Neural progenitor cell (in vitro differentiated cells): ENCODE measurements at places on chromosomes 6 and 20. TPM values are rescaled to one million over a fixed set of nuclear protein-coding genes. Genes with fewer than 3 reads are reported as not detected.

DNA sequence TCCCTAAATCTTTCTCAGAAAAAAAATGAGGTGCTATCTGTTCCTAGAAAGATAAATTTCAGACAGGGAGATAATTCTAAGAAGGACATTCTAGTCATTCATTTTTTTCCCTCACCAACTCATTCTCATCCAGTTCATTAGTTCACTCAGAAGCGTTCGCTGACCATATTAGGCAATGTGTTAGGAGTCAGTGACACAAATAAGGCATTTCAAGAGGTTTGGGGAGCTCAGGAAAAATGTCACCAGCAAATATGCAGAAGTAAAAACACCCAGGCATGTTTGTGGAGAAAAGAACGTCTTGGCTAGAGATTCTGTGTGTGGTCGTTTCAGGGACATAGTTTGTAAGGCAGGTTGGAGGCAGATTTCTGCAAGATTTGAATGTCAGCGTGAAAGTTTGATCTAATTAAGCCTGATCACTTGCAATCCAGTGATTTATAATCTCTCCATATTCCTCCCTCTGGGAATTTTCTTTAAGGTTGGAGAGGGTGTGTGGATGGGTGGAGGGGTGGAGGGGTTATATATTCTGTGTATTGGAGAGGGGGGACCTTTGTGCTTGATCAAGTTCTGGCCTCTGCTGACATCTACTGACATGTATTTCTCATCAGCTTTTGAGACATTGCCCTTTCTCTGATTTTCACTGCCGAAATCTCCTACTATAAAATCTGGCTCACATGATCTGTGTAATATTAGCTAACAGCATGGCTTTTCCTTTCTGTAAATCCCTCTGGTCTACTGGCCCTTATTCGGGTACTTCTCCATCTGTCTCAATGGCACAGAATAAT lies 3.6 kb downstream of the MYCT1 start:
- no peak overlapping the region for H3K4me3 ChIP-seq
- no peaks in the 10 kb centered on the region for H3K4me1 ChIP-seq
- no peaks in the 10 kb centered on the region for H3K36me3 ChIP-seq
- no peak overlapping the region for H3K27ac ChIP-seq

GRCh38 chr20:64106435-64106961 lies 867 bp downstream of the NPBWR2 start:
- H3K4me1 ChIP-seq, result peaks cover 4% of the 10 kb centered on the region
- H3K27me3 ChIP-seq, result peaks cover 28% of the 10 kb centered on the region
- no peaks in the 10 kb centered on the region for H3K36me3 ChIP-seq

GRCh38 chr6:4804095-4804494 lies 27.9 kb downstream of the CDYL start:
- no peak overlapping the region for H3K27ac ChIP-seq
- H3K27me3 ChIP-seq, result no peaks in the 10 kb centered on the region
- no peak for DNase-seq
- H3K36me3 ChIP-seq, result no peaks in the 10 kb centered on the region

GRCh38 chr6:81752921-81753710 lies 635 bp upstream of the TENT5A start:
- H3K27ac ChIP-seq, result no peak overlapping the region
- H3K4me1 ChIP-seq, result peaks cover 18% of the 10 kb centered on the region
- DNase-seq, result peak; percentile 85
- peak overlapping the region; percentile 73 for H3K4me3 ChIP-seq
- H3K36me3 ChIP-seq, result no peaks in the 10 kb centered on the region
- H3K27me3 ChIP-seq, result peaks cover 35% of the 10 kb centered on the region

GRCh38 chr6:125688138-125688537 lies 61.3 kb upstream of the HEY2 start:
- DNase-seq, result no peak
- no peak overlapping the region for H3K4me3 ChIP-seq
- H3K4me1 ChIP-seq, result no peaks in the 10 kb centered on the region
- H3K36me3 ChIP-seq, result no peaks in the 10 kb centered on the region
- H3K27ac ChIP-seq, result no peak overlapping the region

- no peak for DNase-seq
- H3K27ac ChIP-seq, result no peak overlapping the region
Observed at GRCh38 chr6:155264693-155265320, 994 bp downstream of the CLDN20 start.

DNA sequence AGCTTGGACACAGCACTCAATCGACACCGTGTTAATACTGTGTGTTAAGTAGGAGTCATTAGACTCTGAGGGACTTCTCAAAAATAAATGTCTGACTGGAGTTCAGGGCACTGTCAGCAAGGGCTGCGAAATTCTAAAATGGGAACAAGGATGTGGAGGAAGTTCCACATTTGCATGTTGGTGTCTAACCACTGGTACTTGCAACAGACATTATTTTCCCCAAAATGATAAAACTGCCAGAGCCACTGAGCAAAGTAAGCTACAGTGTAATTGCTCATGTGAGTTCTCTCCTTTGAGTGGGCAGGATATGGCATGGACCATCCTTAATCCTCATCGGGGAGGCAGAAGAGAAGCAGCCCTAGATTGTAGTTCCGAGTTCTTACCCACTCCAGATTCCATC lies 215.9 kb downstream of the SLC24A3 start:
- no peak overlapping the region for H3K27ac ChIP-seq
- DNase-seq, result no peak
- H3K4me3 ChIP-seq, result no peak overlapping the region
- peaks cover 26% of the 10 kb centered on the region for H3K4me1 ChIP-seq
- no peaks in the 10 kb centered on the region for H3K27me3 ChIP-seq
- H3K36me3 ChIP-seq, result no peaks in the 10 kb centered on the region

GRCh38 chr6:109772883-109773431 lies 81.9 kb downstream of the FIG4 start:
- H3K27ac ChIP-seq, result no peak overlapping the region
- no peaks in the 10 kb centered on the region for H3K4me1 ChIP-seq
- no peak for DNase-seq
- H3K36me3 ChIP-seq, result no peaks in the 10 kb centered on the region
- H3K4me3 ChIP-seq, result no peak overlapping the region

DNA sequence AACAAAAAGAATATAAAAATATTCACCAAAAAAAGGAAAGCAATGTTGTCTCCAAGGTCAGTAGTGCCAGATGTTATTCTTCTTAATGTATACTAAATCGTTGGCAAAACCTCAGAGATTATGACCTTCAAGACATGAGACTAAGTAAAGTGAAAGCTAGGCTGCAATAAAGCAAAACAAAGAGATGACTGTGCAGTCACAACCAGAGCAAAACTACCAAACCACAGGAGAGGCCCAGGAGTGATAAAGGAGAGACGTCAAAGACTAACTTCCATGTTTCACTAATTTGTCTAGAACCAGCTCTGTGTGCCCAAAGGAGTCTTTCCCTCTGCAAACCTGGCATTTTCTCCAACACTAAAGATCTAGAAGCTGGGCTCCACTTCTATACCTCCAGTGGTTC lies 155.9 kb upstream of the POU3F2 start:
- peaks cover 7% of the 10 kb centered on the region for H3K4me1 ChIP-seq
- no peaks in the 10 kb centered on the region for H3K27me3 ChIP-seq
- no peak for DNase-seq
- no peaks in the 10 kb centered on the region for H3K36me3 ChIP-seq

GRCh38 chr6:53179961-53180651 lies 31.5 kb upstream of the GCM1 start:
- H3K4me1 ChIP-seq, result no peaks in the 10 kb centered on the region
- H3K36me3 ChIP-seq, result no peaks in the 10 kb centered on the region
- H3K27me3 ChIP-seq, result no peaks in the 10 kb centered on the region
- no peak overlapping the region for H3K27ac ChIP-seq

DNA sequence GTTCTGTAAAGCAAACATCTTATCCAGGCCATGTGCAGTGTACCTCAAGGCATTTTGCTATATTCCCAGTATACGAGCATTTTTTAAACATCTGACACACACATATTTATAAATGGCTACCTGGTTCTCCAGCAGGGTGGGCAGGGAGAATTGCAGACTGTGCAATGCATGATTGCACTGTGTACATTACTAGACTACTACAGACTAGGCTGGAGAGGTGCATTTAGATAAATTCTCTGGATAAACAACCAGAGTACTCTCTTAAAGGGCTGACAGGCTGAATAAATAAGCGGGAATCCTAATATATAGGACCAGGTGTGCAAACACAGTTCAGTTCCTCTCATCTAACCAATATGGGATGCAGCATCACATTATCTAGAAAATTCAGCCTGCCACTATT lies 428.3 kb upstream of the ARID1B start:
- H3K27ac ChIP-seq, result no peak overlapping the region
- H3K4me1 ChIP-seq, result no peaks in the 10 kb centered on the region
- H3K4me3 ChIP-seq, result no peak overlapping the region
- H3K36me3 ChIP-seq, result no peaks in the 10 kb centered on the region
- H3K27me3 ChIP-seq, result no peaks in the 10 kb centered on the region
- DNase-seq, result no peak

DNA sequence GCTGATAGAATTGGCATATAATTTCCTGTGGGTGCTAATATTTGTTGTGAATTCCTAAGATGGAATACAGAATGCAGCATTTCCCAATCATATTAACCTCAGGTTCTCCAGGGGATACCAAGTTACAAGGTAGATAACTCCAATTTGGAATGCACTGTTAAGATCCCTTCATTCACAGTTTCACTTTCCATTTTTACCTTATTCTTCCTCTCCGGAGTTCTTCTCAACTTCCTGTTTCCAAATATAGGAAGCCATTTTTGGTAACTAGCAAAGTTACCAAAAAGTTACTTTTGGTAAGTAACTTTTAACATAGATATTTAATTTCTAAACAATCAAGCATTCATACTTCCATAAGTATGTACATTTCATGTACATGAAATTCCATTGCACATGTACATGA lies 63.5 kb upstream of the PHACTR2 start:
- H3K36me3 ChIP-seq, result no peaks in the 10 kb centered on the region
- no peak overlapping the region for H3K4me3 ChIP-seq
- peaks cover 10% of the 10 kb centered on the region for H3K4me1 ChIP-seq
- no peak for DNase-seq

DNA sequence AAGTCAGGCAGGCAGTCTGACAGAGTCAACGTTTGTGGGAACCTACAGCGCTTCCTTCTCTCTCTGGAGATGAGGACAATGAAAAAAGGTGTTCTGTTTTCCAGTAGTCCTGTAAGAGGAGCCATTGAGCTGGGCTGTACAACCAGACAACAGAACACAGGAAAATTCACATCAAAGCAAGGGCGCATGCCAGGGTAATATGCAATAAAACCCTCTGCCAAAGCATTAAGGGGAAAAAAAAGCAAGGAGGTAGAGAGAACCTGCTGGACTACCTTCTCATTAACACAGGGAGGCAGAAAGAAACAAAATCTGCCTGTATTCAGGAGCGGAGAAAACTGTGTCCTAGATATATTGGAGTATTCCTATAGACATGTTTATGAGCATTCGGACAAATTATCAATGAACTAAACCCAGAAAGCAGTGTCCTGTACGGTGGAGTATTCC lies 1.3 kb downstream of the RNF24 start:
- H3K27ac ChIP-seq, result no peak overlapping the region
- peaks cover 24% of the 10 kb centered on the region for H3K4me1 ChIP-seq
- H3K36me3 ChIP-seq, result no peaks in the 10 kb centered on the region

DNA sequence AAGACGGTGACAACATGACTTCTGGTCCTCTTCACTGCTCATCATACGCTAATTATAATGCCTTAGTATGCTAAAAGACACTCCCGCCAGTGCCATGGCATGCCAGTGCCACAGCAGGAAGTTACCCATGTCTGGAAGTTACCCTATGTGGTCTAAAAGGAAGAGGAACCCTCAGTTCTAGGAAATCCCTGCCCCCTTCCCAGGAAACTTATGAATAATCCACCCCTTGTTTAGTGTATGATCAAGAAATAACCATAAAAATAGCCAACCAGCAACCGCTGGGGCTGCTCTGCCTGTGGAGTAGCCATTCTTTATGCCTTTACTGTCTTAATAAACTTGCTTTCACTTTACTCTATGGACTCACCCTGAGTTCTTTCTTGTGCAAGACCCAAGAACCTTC lies 15.8 kb upstream of the SERPINB9 start:
- H3K36me3 ChIP-seq, result no peaks in the 10 kb centered on the region
- no peaks in the 10 kb centered on the region for H3K27me3 ChIP-seq
- H3K4me3 ChIP-seq, result no peak overlapping the region
- DNase-seq, result no peak
- no peak overlapping the region for H3K27ac ChIP-seq

GRCh38 chr20:36407199-36407733 lies 101.1 kb downstream of the DLGAP4 start:
- no peaks in the 10 kb centered on the region for H3K36me3 ChIP-seq
- no peak for DNase-seq
- peaks cover 5% of the 10 kb centered on the region for H3K4me1 ChIP-seq
- H3K27ac ChIP-seq, result no peak overlapping the region
- H3K27me3 ChIP-seq, result no peaks in the 10 kb centered on the region

GRCh38 chr20:48822879-48823385 lies 4.9 kb downstream of the PREX1 start:
- H3K36me3 ChIP-seq, result no peaks in the 10 kb centered on the region
- H3K27me3 ChIP-seq, result peaks cover 80% of the 10 kb centered on the region
- H3K4me1 ChIP-seq, result peaks cover 33% of the 10 kb centered on the region

GRCh38 chr6:137471986-137472385 lies 22.2 kb downstream of the OLIG3 start:
- H3K27me3 ChIP-seq, result no peaks in the 10 kb centered on the region
- no peaks in the 10 kb centered on the region for H3K36me3 ChIP-seq
- DNase-seq, result no peak
- H3K27ac ChIP-seq, result no peak overlapping the region
- peaks cover 27% of the 10 kb centered on the region for H3K4me1 ChIP-seq

DNA sequence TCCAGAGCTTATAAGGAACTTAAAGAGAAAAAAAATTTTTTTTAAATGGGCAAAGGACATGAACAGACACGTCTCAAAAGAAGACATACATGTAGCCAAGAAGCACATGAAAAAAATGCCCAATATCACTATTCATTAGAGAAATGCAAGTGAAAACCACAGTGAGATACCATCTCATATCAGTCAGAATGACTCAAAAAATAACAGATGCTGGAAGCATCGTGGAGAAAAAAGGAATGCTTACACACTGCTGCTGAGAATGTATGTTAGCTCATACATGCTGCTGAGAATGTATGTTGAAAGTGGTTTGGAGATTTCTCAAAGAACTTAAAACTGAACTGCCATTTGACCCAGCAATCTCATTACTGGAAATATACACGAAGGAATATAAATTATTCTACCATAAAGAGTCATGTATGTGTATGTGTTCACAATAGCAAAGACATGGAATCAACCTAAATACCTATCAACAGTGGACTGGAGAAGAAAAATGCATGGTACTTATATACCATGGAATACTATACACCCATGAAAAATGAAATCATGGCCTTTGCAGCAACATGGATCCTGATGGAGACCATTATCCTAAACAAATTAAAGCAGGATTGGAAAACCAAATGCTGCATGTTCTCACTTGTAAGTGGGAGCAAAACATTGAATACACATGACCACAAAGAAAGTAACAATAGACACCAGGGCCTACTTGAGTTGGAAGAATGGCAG lies 5.2 kb downstream of the OR11A1 start:
- no peaks in the 10 kb centered on the region for H3K36me3 ChIP-seq
- no peaks in the 10 kb centered on the region for H3K27me3 ChIP-seq
- no peak overlapping the region for H3K4me3 ChIP-seq

GRCh38 chr6:50087231-50087954 lies 37.7 kb upstream of the DEFB112 start:
- H3K27ac ChIP-seq, result no peak overlapping the region
- H3K36me3 ChIP-seq, result no peaks in the 10 kb centered on the region
- H3K4me3 ChIP-seq, result no peak overlapping the region
- peak; percentile 15 for DNase-seq
- H3K4me1 ChIP-seq, result no peaks in the 10 kb centered on the region

Gene STAU1
- 80.6 and 96.0 TPM in 2 replicates for total RNA-seq

Gene REM1
- not detected in 2 replicates for total RNA-seq

Gene OPRM1
- total RNA-seq, result not detected in 2 replicates

Gene IMPG1
- not detected in 2 replicates for total RNA-seq

Gene CHRNA4
- total RNA-seq, result 0.68 TPM in 1 of 2 replicates, not detected in the other

Gene MROH8
- total RNA-seq, result 2.2 and 3.5 TPM in 2 replicates

Gene SAMD10
- 0.19 and 4.9 TPM in 2 replicates for total RNA-seq

Gene TBXT
- not detected in 2 replicates for total RNA-seq

Gene MUCL3
- 0.03 TPM in 1 of 2 replicates, not detected in the other for total RNA-seq

Gene HRH3
- total RNA-seq, result 0.09 and 1.7 TPM in 2 replicates

Gene PEX7
- total RNA-seq, result 16.7 and 16.9 TPM in 2 replicates

Gene POM121L2
- total RNA-seq, result not detected in 2 replicates
